ENCODE measurements at places on chromosomes 3 and 15.
A peak's percentile ranks its signal among the peaks of the same experiment; 100 is the strongest.

GRCh38 chr3:27059489-27059888 lies 309.7 kb downstream of the NEK10 start:
- DNase-seq: no peak

DNA sequence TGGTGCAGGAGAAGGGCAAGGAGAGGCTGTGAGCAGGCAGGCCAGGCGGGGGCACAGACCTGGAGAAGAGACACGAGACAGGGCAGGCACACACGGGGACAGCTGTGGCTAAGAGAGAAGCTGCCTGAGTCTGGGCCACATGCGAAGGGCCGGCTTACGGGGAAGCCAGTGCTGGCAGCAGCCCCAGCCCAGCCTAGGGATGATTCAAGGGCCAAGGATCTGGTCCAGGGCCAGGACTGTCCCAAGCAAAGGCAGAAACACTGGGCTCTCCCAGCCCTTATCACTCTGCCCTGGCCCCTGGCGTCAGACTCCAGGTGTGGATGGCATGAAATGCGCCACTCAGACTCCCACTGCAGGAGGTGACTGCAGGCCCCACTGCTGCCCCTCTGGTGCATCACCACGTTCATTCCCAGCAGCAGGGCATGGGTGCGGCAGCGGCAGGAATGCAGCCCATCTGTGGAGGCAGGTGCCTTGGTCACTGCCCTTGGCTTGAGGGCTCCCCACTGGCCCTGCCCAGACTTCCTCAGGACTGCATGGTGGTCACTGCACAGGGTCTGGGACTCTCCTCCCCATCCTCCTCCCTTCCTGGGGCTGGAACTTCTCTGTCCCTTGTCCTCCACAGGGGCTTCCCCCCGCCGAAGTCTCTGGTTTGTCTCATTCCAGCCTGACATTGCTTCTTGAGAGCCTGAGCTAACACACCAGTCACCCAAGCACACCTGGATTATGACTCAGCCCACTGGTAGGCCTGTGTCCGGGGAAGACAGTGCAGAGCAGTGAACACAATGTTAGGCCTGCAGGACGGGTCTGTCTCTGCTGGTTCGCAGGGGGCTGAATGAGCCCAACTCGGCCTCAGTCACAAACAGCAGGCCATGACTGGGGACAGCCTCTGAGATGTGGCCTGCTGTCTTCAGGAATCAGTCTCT lies 69.3 kb downstream of the TBC1D2B start:
- peak; percentile 95 for DNase-seq

DNA sequence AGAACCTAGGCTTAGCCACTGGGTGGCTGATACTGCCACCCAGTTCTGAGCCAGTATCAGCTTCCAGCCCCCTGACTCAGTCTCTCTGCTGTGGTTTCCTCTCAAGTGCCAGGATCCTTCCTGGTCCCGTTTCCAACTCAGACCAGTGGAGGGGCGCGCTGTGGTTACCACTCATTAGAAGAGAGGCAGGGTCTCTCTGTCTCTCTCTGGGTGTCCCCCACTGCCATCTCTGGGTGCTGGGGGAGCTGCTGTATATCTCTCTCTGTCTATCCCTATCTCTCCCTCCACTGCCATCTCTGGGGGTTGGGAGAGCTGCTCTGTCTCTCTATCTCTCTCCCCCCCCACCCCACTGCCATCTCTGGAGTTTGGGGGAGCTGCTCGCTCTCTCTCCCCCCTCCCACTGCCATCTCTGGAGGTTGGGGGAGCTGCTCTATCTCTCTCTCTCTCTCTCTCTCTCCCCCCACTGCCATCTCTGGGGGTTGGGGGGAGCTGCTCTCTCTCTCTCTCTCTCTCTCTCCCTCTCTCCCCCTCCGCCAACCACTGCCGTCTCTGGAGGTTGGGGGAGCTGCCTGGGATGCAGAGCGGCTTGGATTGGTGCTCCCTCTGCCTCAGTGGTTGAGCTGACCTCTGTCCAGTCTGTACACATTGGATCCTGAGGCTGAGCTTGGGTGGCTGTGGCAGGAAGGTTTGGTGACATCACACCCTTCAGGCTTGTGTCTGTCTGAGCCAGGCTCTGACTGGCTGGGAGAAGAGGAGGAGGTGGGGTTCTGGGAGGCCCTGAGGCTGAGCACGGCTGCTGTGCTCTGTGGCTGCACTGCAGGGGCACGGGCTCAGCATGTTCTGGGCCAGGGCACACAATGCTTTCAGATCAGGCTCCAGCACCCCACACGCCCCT lies 98.9 kb downstream of the APBA2 start:
- DNase-seq: peak; percentile 89

GRCh38 chr3:52231502-52232278 lies 6.2 kb upstream of the TLR9 start:
- DNase-seq: peak; percentile 80

GRCh38 chr3:32078085-32078634 lies 28.3 kb upstream of the GPD1L start:
- no peak for DNase-seq

- DNase-seq: no peak
Measured at GRCh38 chr3:46942076-46942475, 34.5 kb downstream of the CCDC12 start.

DNA sequence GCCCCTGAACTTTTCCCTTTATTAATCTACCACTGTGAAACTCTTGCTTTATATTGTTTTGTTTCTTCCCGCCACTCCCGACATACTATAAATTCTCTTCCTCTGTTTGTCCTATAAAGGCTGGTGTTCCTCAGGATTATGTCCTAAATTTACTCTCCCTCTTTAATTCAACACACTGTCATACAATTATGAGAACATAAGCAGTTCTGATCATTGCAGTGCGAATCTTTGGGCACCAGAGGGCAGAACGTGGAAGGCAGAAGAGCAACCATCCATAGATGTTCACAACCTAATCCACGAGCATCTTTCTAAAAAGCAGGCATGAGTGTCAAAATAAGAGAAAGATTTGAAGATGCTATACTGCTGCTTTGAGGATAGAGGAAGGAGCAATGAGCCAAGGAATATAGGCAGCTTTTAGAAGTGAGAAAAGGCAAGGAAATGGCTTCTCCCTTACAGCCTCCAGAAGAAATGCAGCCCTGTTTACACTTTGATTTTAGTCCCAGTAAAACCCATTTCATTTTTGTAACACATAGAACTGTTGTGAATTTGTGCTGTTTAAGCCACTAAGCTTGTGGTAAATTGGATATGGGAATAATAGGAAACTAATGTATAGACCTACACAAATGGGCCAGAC lies 179.4 kb downstream of the GBE1 start:
- peak; percentile 61 for DNase-seq

- peak; percentile 22 for DNase-seq
Measured at GRCh38 chr15:88394553-88395145, 72.5 kb downstream of the MRPL46 start.

- DNase-seq: no peak
Measured at GRCh38 chr3:178137206-178137605, 399.0 kb upstream of the KCNMB2 start.

DNA sequence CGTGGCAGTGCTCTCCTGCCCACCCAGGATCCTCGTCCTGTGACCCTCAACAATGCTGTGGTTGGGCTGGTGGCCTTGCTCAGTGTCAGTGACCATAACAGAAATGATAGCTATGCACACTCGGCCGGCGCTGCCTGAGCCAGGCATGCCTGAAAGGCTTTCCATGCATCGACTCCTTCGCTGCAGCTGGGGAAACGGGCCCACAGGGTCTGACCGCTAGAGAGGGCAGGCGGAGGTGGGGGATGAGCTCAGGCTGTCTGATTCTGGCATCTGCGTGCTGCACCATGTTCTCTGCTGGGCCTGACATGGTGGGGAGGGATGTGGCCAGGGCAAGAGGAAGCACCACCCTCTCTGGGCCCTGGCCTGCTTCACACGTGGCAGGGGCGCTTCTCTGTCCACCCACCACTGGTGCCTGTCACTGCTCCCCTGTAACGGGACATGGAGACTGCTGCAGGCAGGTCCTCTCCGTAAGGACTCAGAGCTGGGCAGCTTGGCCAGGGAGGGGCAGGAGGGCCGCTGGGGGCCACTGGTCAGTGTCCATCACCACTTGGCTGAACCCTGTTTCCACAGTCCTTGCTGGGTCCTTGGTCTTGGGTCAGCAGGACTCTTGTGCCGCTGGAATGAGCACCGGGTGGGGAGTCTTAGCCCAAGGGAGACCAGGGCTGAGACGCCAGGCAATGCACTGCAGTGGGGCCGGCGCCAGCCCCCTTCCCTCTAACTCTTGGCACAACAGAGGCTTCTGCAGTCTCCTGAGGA lies 64.1 kb upstream of the RPL32 start:
- no peak for DNase-seq

DNA sequence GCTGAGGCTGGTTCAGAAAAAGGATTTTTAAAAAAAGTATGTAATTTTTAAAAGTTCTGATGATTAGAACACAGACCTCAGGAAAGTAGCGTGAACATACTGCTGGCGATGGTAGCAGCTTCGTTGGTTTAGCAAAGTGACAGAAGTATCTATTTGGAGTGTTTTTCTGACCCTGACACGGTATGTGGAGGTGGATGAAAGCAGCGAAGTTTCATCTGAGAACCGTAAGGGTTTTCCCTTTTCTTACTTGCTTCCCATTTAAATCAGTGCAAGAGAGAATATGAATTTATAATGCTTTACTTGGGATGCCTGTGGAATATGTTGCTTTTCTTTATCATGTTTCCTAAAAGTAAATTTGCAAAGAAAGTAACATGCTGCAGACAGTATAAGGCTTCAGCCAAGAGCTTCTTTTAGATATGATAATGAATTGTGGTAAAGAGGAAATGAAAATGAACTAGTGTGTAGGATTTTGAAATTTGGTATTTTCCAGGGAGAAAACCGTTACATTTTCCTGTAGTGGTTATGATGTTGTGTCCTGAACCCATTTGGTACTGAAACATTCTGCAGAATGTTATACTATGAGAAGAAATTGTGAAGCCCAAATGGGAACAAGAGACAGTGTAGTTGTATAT lies 3.9 kb downstream of the CHST2 start:
- no peak for DNase-seq

DNA sequence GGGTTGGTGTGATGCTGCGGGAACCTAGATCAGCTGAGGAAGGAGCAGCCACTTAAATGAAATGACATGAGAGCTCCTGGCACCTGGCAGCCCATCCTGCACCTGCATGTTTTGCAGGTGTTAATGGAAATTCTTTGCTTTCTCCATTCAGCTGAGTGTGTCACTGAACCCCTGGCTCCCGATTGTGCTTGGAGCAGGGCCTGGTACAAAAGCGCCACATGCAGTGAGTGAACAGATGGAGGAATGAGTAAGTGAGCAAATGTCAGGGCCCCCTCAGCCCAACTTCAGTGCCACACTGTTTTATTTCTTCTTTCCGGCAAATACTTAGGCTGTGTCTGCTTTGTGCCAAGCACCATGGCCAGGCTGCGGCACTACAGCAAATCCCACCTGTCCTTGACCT lies 132.2 kb downstream of the ASB7 start:
- DNase-seq: no peak

- no peak for DNase-seq
Measured at GRCh38 chr3:13133471-13133981, 60.3 kb upstream of the IQSEC1 start.

GRCh38 chr3:127486321-127486944 lies 104.1 kb downstream of the TPRA1 start:
- DNase-seq: no peak

DNA sequence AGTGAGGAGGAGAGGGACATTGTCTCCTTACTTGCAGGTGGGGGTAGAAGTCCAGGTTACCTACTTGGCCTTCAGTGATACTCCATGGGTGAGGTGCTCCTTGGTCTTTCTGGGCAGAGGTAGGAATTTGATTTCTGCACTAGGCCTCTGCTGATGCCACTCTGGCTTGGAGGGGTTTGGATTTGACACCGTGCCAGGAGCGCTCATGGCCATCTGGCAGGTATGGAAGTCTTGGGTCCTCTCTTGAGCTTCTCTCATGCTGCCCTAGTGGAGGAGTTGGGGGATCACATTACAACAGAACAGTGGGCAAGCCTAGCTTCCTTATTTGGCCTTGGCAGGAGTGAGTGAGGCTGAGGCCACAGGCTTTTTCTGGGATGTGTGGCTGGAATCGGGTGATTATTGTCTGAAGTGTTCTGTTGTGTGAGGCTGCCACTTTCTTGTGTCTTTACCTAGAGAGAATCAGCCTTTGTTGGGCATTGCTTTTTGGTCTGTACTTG lies 525.0 kb downstream of the GABRG3 start:
- DNase-seq: no peak

DNA sequence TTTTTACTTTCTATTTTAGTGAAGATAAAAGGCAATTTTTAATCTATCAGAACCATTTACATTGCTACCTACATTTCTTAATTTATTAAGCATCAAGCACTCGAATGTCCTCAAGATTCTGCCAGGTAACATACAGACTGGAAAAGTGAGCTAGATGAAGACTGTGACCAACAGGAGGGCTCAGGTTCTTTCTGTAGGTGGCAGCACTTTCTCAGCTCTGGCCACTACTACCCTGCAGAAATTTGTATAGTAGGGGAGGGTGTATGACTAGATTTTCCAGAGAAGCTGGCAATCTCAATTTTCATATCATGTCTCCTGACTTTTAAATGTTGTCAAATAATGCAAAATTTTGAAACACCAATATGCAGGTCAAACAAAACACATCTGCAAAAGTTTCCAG lies 165.0 kb upstream of the SUCLG2 start:
- no peak for DNase-seq

GRCh38 chr15:51181905-51182304 lies 87.2 kb upstream of the TNFAIP8L3 start:
- DNase-seq: no peak

DNA sequence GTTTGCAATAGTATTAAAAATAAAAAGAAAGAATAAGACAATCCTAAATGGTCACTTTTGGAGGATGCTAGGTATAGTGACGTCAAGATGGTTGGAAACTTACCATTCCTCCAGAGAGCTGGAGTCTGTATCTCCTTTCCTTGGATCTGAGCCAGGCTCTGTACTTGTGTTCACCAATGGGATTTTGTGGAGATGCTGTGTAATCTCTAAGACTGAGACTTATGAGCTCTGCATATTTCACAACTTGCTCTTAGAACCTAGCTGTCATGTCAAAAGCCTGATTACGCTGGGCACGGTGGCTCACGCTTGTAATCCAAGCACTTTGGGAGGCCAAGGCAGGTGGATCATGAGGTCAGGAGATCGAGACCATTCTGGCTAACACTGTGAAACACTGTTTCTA lies 126.8 kb upstream of the CLSTN2 start:
- no peak for DNase-seq

- no peak for DNase-seq
Measured at GRCh38 chr15:90259524-90259923, 5.9 kb upstream of the NGRN start.

- DNase-seq: no peak
Measured at GRCh38 chr3:77392181-77392580, 352.3 kb downstream of the ROBO2 start.

GRCh38 chr3:194554473-194555123 lies 67.8 kb upstream of the ATP13A3 start:
- DNase-seq: no peak
